ENCODE measurements at places on chromosomes 2 and 18.

GRCh38 chr18:24373328-24373727, 24.3 kb downstream of the OSBPL1A start:
- DNase-seq = no peak

GRCh38 chr2:72146347-72147302, 1.0 kb downstream of the CYP26B1 start:
- no peak for DNase-seq

- DNase-seq = no peak
Observed at GRCh38 chr2:170567429-170567828, 147.7 kb upstream of the SP5 start.

DNA sequence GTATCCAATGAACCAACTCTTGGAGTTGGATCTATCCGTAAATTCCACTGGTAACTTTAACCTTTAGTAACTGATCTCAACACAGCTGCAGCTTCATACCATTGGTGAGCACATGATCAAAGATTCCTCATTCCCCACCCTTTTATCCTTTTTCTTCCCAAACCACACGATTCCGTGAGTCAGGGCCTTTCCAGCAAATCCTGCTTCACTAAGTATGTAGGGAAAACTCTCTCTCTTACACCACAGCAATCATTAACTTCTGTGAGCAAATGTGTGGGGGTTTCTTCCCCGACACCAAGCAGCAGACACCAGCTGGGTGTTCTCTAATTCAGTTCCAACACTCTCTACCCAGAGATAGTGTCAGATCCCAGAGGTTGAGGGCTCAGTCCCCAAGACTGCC, 23.5 kb downstream of the ELP2 start:
- DNase-seq = no peak

GRCh38 chr18:8381821-8382459, 227.3 kb upstream of the RAB12 start:
- DNase-seq = no peak

DNA sequence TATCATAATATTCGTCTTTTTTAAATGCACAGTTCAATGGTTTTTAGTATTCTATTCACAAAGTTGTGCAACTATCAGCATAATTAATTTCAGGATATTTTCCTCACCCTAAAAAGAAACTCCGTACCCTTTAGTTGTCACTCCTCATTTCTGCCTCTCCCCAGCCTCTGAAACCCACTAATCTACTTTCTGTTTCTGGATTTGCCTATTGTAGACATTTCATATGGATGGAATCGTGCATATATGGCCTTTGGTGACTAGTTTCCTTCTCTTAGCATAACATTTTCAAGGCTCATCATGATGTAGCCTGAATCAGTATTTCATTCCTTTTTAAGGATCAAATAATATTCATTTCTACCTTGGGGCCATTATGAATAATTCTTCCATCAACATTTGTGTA, 18.5 kb downstream of the NEURL3 start:
- no peak for DNase-seq

GRCh38 chr2:68319398-68320117, at the start of gene CNRIP1:
CNRIP1 (minus strand) TSS chr2:68319949; CDS start chr2:68319400, 549 bp downstream.
- no peak for DNase-seq

GRCh38 chr18:45670281-45670962, 53.6 kb upstream of the SLC14A1 start:
- DNase-seq = peak; percentile 51

- peak; percentile 41 for DNase-seq
Observed at GRCh38 chr2:25168256-25169072, at the start of gene POMC. POMC (minus strand) TSS chr2:25168580; CDS start chr2:25164772, 3,808 bp downstream.

- no peak for DNase-seq
Observed at GRCh38 chr2:10646153-10646552, 43.6 kb downstream of the NOL10 start.

DNA sequence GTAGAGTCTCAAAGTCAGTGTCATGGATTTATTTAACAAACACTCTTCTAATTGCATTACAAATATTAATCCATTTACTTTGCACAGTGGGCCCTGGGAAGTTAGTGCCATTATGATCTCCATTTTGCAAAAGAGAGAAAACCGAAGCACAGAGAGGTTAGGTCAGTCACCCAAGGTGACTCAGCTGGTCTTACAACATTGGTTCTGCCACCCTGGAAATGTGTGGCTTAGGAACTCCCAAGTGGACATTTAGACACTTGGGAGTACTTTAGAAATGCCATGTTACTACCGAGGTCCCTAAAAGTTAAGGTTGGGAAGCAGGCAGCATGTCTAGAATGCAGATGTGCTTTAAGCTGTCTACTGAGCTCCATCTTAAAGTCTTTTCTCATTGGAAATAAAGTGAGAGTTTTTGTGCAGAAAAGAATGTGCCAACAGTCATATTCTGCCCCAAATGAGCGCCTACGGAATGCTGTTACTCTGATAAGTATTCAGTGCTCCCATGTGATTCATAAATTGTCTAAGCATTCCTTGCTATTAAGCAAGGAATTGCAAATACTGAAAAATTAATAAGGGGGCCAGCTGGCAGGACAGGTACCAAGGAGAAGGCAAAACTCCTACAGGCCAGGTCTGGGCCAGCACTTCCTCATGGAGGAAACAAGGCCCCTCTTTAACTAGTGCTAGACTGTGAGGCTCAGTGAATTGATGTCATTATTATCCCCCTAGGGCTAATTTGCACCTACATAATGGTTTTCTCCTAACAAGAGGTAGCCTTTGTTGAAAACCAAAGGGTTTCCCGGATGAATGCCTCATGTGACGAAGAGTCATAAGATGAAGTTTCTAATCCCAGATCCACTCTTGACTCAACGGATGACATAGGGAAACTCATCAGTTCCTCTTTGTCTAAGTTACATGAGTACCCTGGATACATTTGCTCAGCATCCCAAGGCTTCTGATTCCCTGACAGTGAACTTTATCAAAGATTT, 16.3 kb downstream of the NRP2 start:
- no peak for DNase-seq

DNA sequence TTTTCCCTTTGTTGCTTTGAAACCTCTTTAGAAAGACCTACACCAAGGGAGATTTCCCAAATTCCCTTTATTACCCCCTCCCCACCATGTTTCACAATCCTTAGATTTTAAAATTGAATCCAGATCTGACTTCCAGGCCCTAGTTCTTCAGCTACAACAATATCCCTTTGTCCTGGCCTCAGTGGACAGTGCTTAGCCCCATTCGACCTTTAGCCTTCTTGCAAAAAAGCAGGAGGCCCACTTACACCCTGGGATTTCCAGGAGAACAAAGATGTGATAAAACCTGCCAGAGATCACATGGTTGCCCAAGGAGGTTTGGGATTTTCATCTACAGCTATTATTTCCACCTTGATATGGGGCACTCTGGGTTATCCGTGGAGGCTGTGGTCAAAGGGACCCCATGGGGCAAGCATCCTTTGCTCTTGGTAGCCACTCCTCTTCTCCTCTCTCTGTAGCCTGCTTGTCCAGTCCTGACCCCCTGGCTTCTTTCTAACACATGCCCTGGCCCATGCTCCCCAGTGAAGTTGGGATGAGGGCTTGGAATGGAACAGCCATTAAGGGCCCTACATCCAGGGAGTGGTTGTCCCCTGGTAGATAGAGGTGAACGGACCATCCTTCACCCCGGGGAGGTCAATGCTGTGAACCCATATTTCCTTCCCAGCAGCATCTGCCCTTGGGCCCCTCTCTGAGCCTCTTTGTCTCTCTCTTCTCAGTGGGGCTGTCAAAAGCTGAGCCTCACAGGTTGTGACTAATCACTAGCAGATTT, 267.4 kb downstream of the DYSF start:
- no peak for DNase-seq

GRCh38 chr2:162676515-162676914, 162.1 kb downstream of the KCNH7 start:
- DNase-seq = no peak

- no peak for DNase-seq
Observed at GRCh38 chr2:200086911-200087310, 131.5 kb downstream of the MAIP1 start.

- DNase-seq = no peak
Observed at GRCh38 chr2:12819103-12819475, 102.4 kb downstream of the TRIB2 start.

- no peak for DNase-seq
Observed at GRCh38 chr2:43333101-43333655, 106.8 kb upstream of the ZFP36L2 start.

GRCh38 chr2:70192516-70192915, 1.7 kb upstream of the C2orf42 start:
- DNase-seq = no peak

GRCh38 chr2:187654535-187654934, 100.3 kb upstream of the TFPI start:
- DNase-seq = no peak

GRCh38 chr2:29361231-29361630, 246.0 kb downstream of the CLIP4 start:
- DNase-seq = no peak

GRCh38 chr2:141020346-141020745, 1110.5 kb downstream of the LRP1B start:
- DNase-seq = no peak

- DNase-seq = no peak
Observed at GRCh38 chr2:9231291-9232165, 24.9 kb downstream of the ASAP2 start.

- DNase-seq = no peak
Observed at GRCh38 chr2:37831081-37831780, 93.9 kb upstream of the RMDN2 start.

GRCh38 chr2:80354858-80355257, 50.3 kb upstream of the LRRTM1 start:
- DNase-seq = no peak

- no peak for DNase-seq
Observed at GRCh38 chr2:200616193-200616592, 30.4 kb downstream of the AOX1 start.

GRCh38 chr2:74772046-74772445, 61.9 kb upstream of the HK2 start:
- DNase-seq = no peak

DNA sequence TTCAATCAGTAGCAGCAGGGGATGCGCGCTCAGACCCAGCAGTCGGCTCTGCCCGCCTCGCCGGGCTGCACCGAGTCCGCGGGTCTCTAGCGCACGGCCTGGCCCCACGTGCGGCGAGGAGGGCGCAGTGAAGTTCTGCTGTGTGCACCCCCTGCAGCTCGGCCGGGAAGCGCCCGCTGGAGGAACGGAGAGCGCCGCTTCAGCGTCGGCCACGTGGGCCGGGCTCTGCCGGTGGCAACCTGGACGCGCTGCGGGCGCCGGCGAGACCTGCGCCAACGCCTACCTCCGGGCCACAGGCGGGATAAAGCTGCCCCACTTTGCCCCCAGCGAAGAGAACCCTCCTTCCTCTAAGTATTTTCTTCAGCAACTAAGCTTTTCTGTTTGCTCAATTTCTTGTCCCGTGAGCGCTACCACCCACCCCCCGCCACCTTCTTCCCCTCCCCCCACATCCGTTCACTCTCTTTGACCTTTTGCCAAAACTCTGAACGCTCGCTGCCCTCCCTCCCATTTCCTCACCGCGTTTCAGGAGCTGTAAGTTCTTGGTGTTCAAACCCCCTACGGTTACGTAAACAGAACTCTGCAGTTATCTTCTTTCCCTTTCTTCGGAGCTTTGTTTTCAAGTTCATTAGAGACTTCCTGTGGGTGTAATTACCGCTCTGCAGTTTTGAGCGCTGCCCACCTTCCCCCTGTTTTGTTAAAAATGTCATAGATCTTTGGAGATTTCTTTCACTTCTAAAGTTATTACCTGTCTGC, 42.6 kb upstream of the EDAR start:
- peak; percentile 88 for DNase-seq

DNA sequence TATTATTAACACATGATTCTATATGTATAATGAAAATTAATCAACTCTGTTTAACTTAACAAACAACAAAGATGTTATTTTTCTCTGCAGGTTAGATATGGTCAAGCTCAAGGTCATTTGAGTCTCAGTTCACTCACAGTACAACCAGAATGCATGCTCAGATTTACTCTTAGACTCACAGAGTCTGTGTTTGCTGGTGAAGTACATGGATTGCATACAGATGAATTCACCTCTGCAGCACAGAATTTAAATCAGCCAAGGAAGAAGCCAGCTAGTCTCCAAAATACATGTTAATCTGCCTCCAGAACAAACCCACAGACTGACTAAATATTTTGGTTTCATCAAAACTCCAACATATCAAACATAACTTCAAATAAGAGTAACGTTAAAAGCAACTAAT, 424.5 kb downstream of the RAD51AP2 start:
- DNase-seq = no peak

- no peak for DNase-seq
Observed at GRCh38 chr2:33213244-33213643, 263.2 kb upstream of the RASGRP3 start.

DNA sequence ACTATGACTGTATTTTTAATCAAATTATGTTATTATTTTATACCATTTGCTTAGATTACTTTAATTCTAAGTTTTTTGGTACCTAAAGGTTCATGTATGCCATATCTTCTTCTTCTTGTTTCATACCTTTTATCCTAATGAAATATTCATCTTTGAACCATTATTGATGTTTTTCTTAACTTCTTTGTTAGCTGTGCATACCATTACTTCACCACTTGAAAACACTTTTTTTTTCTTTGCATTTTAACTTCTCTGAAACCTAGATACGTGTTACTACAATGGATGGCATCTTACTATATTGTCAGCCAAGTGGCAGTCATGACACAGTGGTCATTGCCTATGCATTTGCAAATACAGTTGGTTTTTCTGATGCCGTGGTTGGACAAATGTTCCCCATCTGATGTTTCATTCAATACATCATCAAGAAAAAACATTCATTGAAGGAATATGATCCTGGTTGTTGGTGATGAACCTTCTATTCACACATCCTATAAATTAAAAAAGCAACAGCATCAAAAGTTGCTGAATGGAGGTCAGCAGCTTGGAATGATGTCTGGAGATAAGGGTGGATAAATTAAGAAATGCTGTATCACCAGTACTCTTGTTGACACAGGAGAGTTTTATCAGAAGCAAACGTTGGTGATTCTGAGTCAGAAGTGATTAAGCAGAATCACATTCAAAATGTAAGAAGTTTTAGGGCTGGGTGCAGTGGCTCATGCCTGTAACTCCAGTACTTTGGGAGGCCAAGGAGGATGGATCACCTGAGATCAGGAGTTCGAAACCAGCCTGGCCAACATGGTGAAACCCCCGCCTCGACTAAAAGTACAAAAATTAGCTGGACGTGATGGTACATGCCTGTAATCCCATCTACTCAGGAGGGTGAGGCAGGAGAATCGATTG, 7.4 kb downstream of the IL36A start:
- no peak for DNase-seq

DNA sequence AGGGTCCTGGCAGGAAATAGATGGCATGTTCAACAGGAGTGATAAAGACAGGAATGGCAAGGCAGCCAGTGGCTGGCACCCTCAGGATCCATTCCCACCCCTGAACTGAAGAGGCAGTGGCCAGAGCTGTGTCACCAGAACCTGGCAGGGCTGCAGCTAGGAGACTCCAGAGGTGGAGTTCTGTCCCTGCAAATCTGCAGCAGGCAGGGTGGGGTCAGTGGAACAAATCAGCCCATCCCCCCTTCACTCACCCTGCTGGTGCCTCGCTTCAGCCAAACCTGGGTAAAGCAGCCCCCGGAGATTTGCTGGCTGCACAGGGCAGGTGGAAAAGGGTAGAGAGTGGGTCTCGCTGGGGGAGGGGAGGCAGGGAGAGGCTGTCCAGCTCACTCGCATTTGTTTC, 12.7 kb downstream of the INPP5D start:
- DNase-seq = no peak

GRCh38 chr18:48913775-48914174, 37.0 kb downstream of the SMAD7 start:
- no peak for DNase-seq

GRCh38 chr2:240850756-240851077, 17.9 kb upstream of the AGXT start:
- DNase-seq = no peak

GRCh38 chr18:28063271-28063761, 113.6 kb downstream of the CDH2 start:
- no peak for DNase-seq

GRCh38 chr2:64067326-64067725, 48.1 kb upstream of the VPS54 start:
- DNase-seq = no peak
